ENCODE measurements at places on chromosomes 5 and 9. TPM values are rescaled to one million over a fixed set of nuclear protein-coding genes. Genes with fewer than 3 reads are reported as not detected.
A peak's percentile ranks its signal among the peaks of the same experiment; 100 is the strongest.

- no peaks in the 10 kb centered on the region for H3K36me3 ChIP-seq
- H3K27me3 ChIP-seq: no peaks in the 10 kb centered on the region
- H3K27ac ChIP-seq: no peak overlapping the region
- no peak for DNase-seq
Measured at GRCh38 chr5:129616517-129616916, 131.4 kb upstream of the MINAR2 start.

- no peak overlapping the region for H3K27ac ChIP-seq
- H3K36me3 ChIP-seq: no peaks in the 10 kb centered on the region
- no peak for DNase-seq
- peaks cover 50% of the 10 kb centered on the region for H3K4me1 ChIP-seq
- H3K27me3 ChIP-seq: peaks cover 22% of the 10 kb centered on the region
Measured at GRCh38 chr5:960551-960950, 48.1 kb upstream of the NKD2 start.

DNA sequence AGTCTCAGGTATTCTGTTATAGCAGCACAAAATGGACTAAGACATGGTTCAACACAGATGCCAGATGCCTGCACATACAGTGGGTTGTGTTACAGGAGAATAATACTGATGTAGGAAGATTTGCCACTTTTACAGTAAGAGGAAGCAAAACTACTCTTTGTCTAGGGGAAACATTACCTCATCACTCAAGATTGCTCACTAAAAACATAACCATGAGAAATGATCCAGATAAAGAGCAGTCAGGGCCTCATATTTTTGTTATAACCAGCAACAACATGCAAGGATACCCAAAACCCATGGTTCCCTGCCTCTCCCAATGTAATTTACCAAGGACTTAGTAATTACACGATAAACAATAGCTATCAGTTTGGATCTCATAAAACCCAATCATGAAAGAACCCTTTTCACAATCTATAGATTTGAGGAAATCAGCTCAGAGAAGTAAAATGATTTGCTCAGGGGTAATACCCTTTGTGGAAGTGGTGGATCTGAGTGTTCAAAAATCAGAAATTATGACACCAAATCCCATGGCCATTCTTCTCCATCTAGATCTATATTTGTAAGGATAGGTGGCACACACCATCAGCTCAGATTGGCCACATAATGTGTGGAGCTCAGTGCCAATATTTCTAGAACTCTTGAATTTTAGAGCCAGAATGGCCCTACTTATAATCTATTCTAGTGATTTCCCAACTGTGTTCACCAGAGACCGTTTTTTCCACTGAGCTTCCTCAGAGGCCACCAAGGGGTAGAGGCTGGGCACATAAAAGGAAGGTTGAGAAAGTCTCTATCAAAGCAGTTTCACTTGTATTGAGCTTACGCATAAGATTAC is 27.8 kb downstream of the DPYSL3 start:
- H3K4me3 ChIP-seq: no peak overlapping the region
- no peaks in the 10 kb centered on the region for H3K4me1 ChIP-seq
- DNase-seq: no peak
- H3K27me3 ChIP-seq: peaks cover 11% of the 10 kb centered on the region
- no peaks in the 10 kb centered on the region for H3K36me3 ChIP-seq

- H3K27ac ChIP-seq: no peak overlapping the region
- H3K4me1 ChIP-seq: peaks cover 7% of the 10 kb centered on the region
- H3K36me3 ChIP-seq: no peaks in the 10 kb centered on the region
- H3K4me3 ChIP-seq: no peak overlapping the region
- peak; percentile 10 for DNase-seq
- peaks cover 7% of the 10 kb centered on the region for H3K27me3 ChIP-seq
Measured at GRCh38 chr5:6496207-6496584, 47.5 kb downstream of the UBE2QL1 start.

DNA sequence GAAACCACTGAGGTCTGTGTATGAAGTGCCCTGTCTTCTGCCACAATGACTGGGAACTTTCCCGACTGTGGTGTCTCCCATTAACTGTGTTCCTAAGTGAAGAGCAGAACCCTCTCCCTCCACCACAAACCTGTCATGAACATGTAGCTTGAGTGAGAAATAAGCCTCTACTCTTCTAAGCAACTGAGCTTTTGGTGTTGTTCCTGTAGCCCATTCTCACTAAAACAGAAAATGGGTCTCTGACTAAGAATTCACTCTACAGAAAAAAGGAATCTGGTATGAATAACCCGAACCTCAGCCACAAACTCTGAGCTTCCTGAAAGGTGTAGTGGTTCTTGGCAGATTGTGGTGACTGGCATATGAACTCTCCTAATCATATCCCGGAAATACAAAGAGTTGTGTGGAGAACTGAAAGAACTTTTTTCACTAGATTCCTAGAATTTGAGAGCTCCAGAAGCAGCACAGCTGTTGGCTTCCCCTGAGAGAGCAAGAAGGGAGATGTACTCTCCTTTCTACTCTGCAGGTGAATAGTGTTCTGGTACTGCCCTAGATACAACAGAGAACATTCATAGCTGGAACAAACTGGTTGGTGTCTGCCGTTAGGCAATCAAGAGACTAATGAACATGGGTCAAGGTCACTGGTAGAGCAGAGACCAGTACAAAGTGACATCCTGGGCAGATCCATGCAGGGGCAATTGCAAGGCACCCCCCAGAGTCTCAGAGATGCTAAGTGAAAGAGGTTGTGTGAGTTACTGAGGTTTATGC is 283.8 kb downstream of the PDE4D start:
- DNase-seq: peak; percentile 7
- H3K36me3 ChIP-seq: no peaks in the 10 kb centered on the region
- H3K4me3 ChIP-seq: no peak overlapping the region
- no peak overlapping the region for H3K27ac ChIP-seq

GRCh38 chr9:98449871-98450270 is 194.4 kb upstream of the TBC1D2 start:
- no peak overlapping the region for H3K4me3 ChIP-seq
- no peaks in the 10 kb centered on the region for H3K36me3 ChIP-seq
- H3K4me1 ChIP-seq: no peaks in the 10 kb centered on the region
- H3K27ac ChIP-seq: no peak overlapping the region

DNA sequence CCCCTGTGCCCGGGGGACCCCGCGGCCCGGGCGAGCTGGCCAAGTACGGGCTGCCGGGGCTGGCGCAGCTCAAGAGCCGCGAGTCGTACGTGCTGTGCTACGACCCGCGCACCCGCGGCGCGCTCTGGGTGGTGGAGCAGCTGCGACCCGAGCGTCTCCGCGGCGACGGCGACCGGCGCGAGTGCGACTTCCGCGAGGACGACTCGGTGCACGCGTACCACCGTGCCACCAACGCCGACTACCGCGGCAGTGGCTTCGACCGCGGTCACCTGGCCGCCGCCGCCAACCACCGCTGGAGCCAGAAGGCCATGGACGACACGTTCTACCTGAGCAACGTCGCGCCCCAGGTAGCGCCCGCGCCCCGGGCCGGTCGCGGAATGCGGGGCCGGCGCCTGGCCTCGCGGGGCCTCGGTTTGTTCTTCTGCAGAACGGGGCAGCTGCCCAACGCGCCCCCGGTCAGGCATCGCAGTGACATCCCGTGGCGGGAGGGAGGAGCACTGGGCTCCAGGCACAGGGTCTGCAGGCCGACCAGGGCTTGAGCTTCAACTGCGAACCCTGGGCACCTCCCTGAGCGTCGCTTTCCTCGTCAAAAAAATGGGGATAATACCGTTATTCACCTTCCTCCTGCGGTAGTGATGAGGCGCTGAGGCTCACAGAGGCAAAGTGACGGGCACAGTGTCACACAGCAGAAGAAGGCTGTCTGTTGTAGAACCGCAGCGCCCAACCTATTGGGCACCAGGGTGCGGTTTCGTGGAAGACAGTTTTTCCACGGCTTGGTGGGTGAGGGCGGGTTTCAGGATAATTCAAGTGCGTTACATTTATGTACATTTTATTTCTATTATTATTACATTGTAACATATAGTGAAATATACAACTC is 777 bp downstream of the ENDOG start:
- no peaks in the 10 kb centered on the region for H3K27me3 ChIP-seq
- peaks cover 19% of the 10 kb centered on the region for H3K4me1 ChIP-seq
- H3K27ac ChIP-seq: peak overlapping the region; percentile 52
- peak overlapping the region; percentile 80 for H3K4me3 ChIP-seq
- peaks cover 10% of the 10 kb centered on the region for H3K36me3 ChIP-seq

DNA sequence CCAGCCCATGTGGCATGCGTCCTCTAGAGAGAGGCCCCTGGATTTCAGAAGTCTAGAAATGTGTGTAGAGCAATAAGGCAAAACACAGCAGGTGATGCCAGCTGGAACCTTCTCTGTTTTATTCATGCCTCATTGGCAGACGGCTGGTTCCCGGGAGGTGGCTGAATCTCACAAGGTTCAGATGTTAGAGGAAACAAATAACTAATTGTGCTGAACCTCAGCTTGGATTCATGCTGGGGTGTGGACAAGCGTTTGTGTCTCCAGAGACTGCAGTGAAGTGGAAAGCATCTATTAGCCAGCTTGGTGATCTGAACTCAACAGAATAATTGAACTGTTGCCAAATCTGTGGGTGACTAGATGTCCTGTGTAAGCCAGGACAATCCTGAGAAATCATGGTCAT is 131.1 kb upstream of the NR4A3 start:
- no peaks in the 10 kb centered on the region for H3K36me3 ChIP-seq
- H3K27me3 ChIP-seq: peaks cover 1% of the 10 kb centered on the region
- DNase-seq: no peak
- no peak overlapping the region for H3K27ac ChIP-seq
- no peaks in the 10 kb centered on the region for H3K4me1 ChIP-seq
- no peak overlapping the region for H3K4me3 ChIP-seq

GRCh38 chr5:92945605-92946097 is 635.4 kb downstream of the NR2F1-AS1 start:
- no peak overlapping the region for H3K27ac ChIP-seq
- no peaks in the 10 kb centered on the region for H3K36me3 ChIP-seq
- no peak overlapping the region for H3K4me3 ChIP-seq
- H3K4me1 ChIP-seq: no peaks in the 10 kb centered on the region
- DNase-seq: no peak

DNA sequence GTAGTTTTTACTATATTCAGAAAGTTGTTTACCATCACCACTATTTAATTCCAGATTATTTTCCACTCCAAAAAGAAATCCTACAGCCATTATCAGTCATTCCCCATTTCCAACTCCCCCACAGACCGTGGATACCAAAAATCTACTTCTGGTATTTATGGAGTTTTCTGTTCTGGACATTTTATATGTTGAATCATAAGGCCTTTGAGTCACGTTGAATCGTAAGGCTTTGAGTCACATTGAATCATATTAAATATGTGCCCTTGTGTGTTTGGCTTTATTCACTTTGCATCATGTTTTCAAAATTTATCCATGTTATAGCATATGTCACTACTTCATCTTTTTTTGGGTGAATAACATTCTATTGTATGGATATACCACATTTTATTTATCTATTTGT is 454.1 kb upstream of the NUDT12 start:
- H3K27me3 ChIP-seq: no peaks in the 10 kb centered on the region
- no peak for DNase-seq
- no peak overlapping the region for H3K4me3 ChIP-seq
- H3K27ac ChIP-seq: no peak overlapping the region
- H3K36me3 ChIP-seq: no peaks in the 10 kb centered on the region
- H3K4me1 ChIP-seq: no peaks in the 10 kb centered on the region

GRCh38 chr5:144191998-144192397 is 21.3 kb downstream of the KCTD16 start:
- peak; percentile 47 for DNase-seq
- H3K27ac ChIP-seq: no peak overlapping the region
- peaks cover 22% of the 10 kb centered on the region for H3K4me1 ChIP-seq
- peaks cover 3% of the 10 kb centered on the region for H3K36me3 ChIP-seq

DNA sequence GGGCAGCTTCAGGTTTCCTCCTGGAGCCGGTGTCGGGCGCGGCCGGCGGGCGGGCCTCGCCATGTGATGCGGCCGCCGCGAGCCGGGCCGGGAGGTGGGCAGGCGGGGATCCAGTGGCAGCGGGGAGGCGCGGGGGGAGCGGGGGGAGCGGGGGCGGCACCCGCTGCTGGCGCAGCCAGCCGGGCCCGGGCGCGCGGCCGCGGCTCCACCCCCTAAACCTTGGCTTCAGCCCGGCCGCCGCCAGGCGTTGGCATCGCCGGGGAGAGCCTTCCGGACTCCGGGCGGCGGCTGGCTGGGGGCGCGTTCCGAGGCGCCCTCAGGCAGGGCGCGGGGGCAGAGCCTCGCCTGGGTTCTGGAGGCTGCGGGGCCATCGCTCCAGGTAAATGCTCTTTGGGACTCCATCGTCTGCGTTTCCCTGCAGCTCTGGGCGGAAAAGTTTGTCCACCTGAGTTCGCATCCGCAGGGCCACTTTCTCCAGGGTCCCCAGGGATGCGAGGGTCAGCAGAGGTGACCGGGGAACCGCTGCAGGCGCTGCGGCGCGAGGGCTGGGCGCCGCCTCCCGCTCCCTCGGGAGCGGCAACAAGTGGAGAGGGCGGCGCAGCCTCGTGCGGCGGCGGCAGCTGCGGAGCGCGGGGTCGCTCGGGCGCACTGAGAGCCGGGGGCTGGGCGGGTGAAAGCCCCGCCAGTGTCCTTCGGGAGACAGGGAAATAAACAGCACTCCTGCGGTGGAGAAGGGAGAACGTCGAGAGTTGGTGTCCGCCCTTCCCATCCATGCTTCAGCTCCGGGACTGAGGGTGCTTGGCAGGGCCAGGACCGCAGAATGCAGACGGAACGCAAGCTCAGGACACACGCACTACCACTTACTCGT is at the start of gene ARHGEF28:
TSS of gene ARHGEF28 (plus strand) at position 253 of the 868 bp plus-strand sequence. CDS start 58,656 bp downstream, outside the sequence.
- H3K27ac ChIP-seq: no peak within 1 kb of the TSS
- H3K4me3 ChIP-seq: peak within 1 kb of the TSS; percentile 52
- peaks cover 43% of the 10 kb centered on the region for H3K27me3 ChIP-seq
- peaks cover 2% of the 10 kb centered on the region for H3K4me1 ChIP-seq
- no peaks in the 10 kb centered on the region for H3K36me3 ChIP-seq

GRCh38 chr9:92947268-92948037 is at the start of gene FGD3:
Gene FGD3, plus strand, starts transcription at chr9:92947523. Its CDS starts 28,734 bp downstream, at chr9:92976257.
- peak; percentile 60 for DNase-seq
- no peaks in the 10 kb centered on the region for H3K36me3 ChIP-seq
- no peaks in the 10 kb centered on the region for H3K27me3 ChIP-seq
- H3K4me1 ChIP-seq: peaks cover 35% of the 10 kb centered on the region
- H3K4me3 ChIP-seq: peak within 1 kb of the TSS; percentile 74

GRCh38 chr5:179378441-179379271 is 33.4 kb upstream of the ADAMTS2 start:
- no peak overlapping the region for H3K4me3 ChIP-seq
- no peak overlapping the region for H3K27ac ChIP-seq
- no peaks in the 10 kb centered on the region for H3K4me1 ChIP-seq
- DNase-seq: no peak
- no peaks in the 10 kb centered on the region for H3K36me3 ChIP-seq
- H3K27me3 ChIP-seq: no peaks in the 10 kb centered on the region

GRCh38 chr9:136567651-136568287 is 21.9 kb upstream of the NOTCH1 start:
- no peak overlapping the region for H3K4me3 ChIP-seq
- H3K36me3 ChIP-seq: no peaks in the 10 kb centered on the region
- H3K27ac ChIP-seq: no peak overlapping the region
- no peak for DNase-seq

GRCh38 chr9:119868694-119869093 is 499.5 kb upstream of the BRINP1 start:
- H3K36me3 ChIP-seq: no peaks in the 10 kb centered on the region
- H3K4me3 ChIP-seq: no peak overlapping the region
- peaks cover 3% of the 10 kb centered on the region for H3K27me3 ChIP-seq
- no peak overlapping the region for H3K27ac ChIP-seq
- H3K4me1 ChIP-seq: no peaks in the 10 kb centered on the region

GRCh38 chr9:13508681-13509080 is 229.2 kb upstream of the MPDZ start:
- H3K27ac ChIP-seq: no peak overlapping the region
- H3K27me3 ChIP-seq: no peaks in the 10 kb centered on the region
- H3K4me1 ChIP-seq: no peaks in the 10 kb centered on the region
- H3K36me3 ChIP-seq: no peaks in the 10 kb centered on the region
- DNase-seq: no peak

The HARS1 gene
- total RNA-seq: 84.9 TPM

The SLC1A3 gene
- 0.74 TPM for total RNA-seq

The CAMK2A gene
- total RNA-seq: not detected

The SPINK4 gene
- total RNA-seq: not detected

The PCDHB12 gene
- not detected for total RNA-seq

The CATSPER3 gene
- 0.31 TPM for total RNA-seq

The TAF11L2 gene
- not detected for total RNA-seq

The MED7 gene
- 13.6 TPM for total RNA-seq

Data from activated CD8-positive, alpha-beta T cell treated with anti-CD3 and anti-CD28 coated beads for 36 hours (primary cell).